ENCODE measurements at places on chromosomes 16 and 17. TPM values are rescaled to one million over a fixed set of nuclear protein-coding genes. Genes with fewer than 3 reads are reported as not detected.

The CLEC18B gene
- 1.2 TPM for polyA plus RNA-seq

The CLDN9 gene
- polyA plus RNA-seq: 8.5 TPM

The SNTB2 gene
- 18.6 TPM for polyA plus RNA-seq

The TP53TG3F gene
- polyA plus RNA-seq: not detected

The SGF29 gene
- 27.9 TPM for polyA plus RNA-seq

The TBC1D3K gene
- not detected for polyA plus RNA-seq

The C16orf89 gene
- polyA plus RNA-seq: 0.62 TPM

The KRT24 gene
- not detected for polyA plus RNA-seq

The GRB2 gene
- 115 TPM for polyA plus RNA-seq

The ZNF287 gene
- polyA plus RNA-seq: 28.9 TPM

The SLC35B1 gene
- polyA plus RNA-seq: 143 TPM

The MSLN gene
- polyA plus RNA-seq: not detected

The WDR59 gene
- 46.3 TPM for polyA plus RNA-seq

The CASKIN1 gene
- polyA plus RNA-seq: 15.4 TPM

The CCL4 gene
- polyA plus RNA-seq: not detected

The GPATCH8 gene
- 47.6 TPM for polyA plus RNA-seq

The CXCL16 gene
- polyA plus RNA-seq: 1.2 TPM

The PDILT gene
- not detected for polyA plus RNA-seq

The CIBAR2 gene
- polyA plus RNA-seq: not detected

The PRAC2 gene
- not detected for polyA plus RNA-seq

The NPIPB9 gene
- polyA plus RNA-seq: 1.8 TPM

The TPSD1 gene
- polyA plus RNA-seq: not detected

The CD300A gene
- polyA plus RNA-seq: 2.6 TPM

All from cardiac muscle cell (in vitro differentiated cells and primary cell).